Activated T-cell treated with anti-CD3 and anti-CD28 coated beads for 1 hour (primary cell): ENCODE measurements at places on chromosomes 3 and 15.

DNA sequence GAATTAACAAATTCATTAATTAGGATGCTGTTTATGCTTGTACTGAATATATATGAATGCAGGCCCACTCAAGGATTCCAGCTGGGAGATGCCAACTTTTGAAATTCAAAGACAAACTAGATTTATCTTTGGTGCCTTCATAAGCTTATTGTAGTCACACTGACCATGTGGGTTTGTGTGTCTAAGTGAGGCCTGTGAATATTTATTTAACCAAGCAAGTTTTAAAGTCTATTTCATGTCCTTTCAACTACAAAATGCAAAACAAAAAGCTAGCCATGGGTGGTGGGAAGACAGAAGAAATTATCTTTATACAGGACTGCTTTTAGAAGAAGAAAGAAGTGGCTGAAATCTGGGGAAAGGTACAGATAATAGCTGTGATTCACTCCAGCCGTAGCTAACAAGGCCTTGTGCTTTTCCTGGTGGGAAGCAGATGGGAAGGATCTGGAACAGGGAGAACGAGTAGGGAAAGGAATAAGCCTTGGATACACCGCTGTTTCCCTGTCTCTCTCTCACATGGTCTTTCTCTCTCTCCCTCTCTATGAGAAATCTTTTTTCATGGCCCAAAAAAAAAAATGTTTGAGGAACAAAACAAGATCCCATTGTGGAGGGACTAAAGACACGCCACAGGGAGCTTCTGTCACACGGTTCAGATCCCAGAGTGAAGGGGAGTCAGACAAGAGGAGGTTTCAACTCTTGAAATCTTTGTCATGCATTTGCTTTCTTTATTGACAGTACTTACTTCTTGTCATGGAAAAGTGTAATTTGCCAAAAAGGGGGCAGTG, 225.5 kb downstream of the RORA start:
- DNase-seq: no peak

- no peak for DNase-seq
Observed at GRCh38 chr15:81749716-81750375, 296.0 kb downstream of the MEX3B start.

DNA sequence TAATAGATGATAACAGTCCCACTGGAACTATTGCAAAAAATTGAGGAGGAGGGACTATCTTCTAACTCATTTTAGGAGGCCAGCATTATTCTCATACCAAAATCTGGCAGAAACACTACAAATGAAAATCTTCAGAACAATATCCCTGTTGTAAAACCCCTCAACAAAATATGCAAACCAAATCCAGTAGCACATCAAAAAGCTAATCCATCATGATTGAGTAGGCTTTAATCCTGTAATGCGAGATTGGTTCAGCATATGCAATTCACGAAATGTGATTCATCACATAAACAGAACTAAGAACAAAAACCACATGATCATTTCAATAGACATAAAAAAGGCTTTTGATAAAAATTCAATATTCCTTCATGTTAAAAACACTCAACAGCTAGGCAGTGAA, 23.9 kb upstream of the PLSCR2 start:
- DNase-seq: no peak

- no peak for DNase-seq
Observed at GRCh38 chr3:24907106-24907505, 412.5 kb upstream of the THRB start.

GRCh38 chr3:121883507-121883906, 10.7 kb upstream of the SLC15A2 start:
- no peak for DNase-seq

- DNase-seq: no peak
Observed at GRCh38 chr15:29724026-29724425, 98.2 kb downstream of the TJP1 start.

DNA sequence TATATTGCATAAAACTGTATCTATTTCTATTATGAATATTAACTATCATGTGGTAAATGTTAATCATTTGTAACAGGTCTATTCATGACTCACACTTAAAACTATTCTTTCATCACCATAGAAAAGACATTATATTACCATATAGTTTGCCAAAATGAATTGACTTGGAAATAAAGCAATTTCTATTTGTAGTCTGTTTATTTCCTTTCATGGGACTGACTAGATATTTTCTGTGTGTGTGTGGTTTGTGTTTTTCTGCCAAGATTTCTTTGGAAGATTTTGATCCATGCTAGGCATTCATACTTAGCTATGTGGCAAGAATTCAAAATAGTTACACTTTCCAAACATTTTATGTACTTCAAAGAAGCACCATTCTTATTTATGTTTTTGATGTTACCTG, 522.5 kb upstream of the AGTR1 start:
- no peak for DNase-seq

DNA sequence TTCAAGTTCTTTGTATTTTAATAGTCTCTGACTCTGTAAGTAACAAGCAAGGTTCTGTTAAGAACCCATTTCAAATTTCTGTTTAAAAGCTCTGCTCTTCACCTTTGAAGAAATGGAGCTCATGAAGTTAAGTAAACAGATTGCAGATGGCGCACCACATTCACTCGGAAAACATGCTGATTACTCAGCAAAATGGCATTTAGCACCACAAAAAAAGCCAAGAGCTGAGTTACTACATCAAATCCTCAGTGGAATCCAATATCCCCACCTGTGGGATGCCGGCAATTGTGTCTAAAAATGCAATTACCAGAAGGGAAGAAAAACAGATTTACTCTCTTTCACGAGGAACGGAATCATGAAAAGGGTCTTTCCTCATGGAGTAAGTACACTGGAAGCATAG, 758.0 kb downstream of the NTRK3 start:
- no peak for DNase-seq

GRCh38 chr3:42612928-42613327, 12.4 kb downstream of the NKTR start:
- no peak for DNase-seq

- no peak for DNase-seq
Observed at GRCh38 chr3:131735116-131735515, 232.3 kb upstream of the MRPL3 start.

- no peak for DNase-seq
Observed at GRCh38 chr3:183308751-183309150, 55.7 kb downstream of the B3GNT5 start.

DNA sequence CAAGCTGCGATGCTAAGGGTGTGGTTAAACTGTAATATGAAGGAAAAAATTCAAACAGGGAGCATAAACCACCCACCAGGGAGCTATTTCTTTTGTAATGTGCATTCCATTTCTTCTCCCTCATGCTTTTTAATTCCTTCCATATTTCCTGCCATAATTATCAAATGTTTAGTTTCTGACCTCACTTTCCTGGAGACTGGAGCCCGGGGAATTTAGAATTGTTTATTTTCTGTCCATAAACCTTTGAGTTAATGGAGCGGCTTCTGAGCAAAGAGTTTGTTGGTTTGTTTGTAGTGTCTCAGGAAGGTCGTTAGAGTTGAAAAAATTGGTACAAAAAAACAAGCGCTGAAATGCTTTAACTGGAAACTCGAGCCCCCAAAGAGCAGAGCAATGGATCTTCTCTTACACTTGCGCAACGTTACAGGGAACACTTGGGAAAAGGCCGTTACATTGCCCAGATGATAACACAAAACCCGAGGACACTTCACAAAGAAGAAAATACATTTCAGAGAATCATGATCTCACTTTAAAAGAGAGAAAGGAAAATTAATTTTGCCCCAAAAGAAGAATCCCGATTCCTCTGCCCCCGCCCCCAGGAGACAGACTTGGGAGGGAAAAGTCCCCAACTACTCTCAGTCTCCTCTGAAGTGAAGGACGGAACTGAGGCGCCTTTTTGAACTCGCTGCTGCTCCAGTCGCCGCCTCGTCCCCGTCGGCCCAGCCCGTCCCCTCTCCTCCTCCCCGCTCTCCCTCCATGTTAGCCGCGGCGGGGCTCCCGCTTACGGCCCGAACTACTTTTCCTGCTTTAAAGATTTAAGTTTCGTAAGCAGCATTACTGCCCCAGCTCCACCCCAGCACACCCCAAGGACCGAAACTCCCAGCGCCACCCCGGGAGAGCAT, 842 bp downstream of the FSTL1 start:
- no peak for DNase-seq
